Liver (tissue), 10 donors: ENCODE measurements at places on chromosomes 3 and 15. TPM values are rescaled to one million over a fixed set of nuclear protein-coding genes. Genes with fewer than 3 reads are reported as not detected.

DNA sequence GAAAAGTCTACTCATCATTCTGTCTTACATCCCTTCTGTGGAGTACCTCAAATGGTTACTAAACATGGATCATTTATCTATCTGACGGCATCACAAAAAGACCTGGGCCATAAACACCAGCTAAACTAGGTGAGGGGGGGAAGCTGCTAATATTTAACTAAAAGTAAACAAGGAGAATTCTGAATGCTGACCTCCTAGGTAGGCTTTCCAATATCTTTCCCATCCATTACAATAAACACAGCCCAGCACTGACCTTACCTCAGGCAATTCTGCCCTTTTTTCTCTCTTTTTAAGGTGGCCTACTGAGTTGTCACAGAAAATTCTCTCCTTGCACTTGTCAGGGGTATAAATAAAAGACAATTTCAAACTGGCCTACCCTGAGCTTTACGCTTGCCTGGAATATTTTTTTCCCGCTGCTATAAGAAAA is 33.1 kb downstream of the USF3 start:
- DNase-seq, result no peak

The MME gene
- total RNA-seq, result 4.9 TPM

DNA sequence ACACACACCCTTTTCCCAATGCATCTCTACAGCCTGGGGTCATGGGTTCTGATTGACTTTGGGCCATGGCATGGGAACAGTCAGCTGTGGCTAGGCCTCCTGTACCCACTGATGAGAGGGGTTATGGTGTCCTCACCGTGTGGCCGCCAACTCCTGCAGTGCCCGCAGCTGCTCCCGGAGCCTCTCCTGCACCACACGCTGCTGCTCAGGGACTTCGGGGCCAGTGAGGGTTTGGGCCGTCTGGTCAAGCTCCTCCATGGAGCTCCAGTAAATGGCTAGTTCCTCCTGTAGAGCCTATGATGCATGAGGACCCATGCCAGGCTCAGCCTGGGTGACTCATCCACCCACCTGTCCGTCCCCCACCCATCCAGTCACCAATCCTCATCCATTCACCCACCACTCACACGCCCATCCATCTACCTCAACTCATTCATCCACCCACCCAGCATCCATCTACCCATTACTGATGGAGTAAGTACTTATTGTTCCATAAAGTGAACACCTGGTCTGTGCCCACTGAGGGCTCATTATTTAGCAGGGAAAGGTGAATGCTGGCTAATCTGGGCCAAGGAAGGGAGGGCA is 21.6 kb downstream of the SPTBN5 start:
- DNase-seq, result no peak

The SPESP1 gene
- total RNA-seq, result 2.0 TPM

The RTP3 gene
- total RNA-seq, result 1.0 TPM

- no peak for DNase-seq
These were observed 66.3 kb downstream of the CRYGS start for GRCh38 chr3:186477876-186478275.

DNA sequence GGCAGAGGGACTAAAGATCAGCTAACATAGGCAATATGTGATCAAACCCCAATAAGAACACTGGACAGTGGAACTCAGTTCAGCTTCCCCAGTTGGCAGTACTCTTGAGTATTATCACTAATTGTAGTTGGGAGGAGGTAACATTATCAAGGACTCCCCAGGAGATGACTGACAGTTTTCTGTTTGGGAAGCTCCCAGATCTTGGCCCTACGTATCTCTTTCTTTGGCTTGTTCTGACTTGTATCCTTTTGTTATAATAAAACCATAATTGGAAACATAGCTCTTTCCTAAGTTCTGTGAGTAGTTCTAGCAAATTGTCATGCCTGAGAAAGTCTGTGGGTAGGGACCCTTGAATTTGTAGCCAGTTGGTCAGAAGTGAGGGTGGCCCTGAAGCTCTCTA is 316.4 kb downstream of the ZNF621 start:
- DNase-seq, result no peak

- no peak for DNase-seq
These were observed 11.6 kb downstream of the PHLDB2 start for GRCh38 chr3:111870620-111871019.

The KCTD6 gene
- 10.7 TPM for total RNA-seq

The ACVR2B gene
- 7.4 TPM for total RNA-seq

DNA sequence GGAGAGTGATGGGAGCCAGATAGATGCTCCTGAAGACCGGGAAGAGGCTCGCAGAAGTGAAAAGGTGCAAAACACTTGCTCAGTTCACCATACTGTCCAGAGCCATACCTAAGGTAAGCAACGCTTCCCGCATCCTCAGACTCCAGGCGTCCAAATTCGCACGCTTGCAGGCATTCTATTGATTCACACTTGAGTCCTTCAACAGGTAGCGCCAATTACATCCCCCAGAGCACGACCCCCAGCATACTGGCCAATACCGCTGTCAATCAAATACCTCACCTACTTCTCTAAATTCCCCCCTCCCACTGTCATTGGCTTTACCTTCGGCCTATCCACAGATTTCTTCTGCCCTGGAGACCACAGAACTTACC is 361 bp upstream of the STXBP5L start:
- no peak for DNase-seq

DNA sequence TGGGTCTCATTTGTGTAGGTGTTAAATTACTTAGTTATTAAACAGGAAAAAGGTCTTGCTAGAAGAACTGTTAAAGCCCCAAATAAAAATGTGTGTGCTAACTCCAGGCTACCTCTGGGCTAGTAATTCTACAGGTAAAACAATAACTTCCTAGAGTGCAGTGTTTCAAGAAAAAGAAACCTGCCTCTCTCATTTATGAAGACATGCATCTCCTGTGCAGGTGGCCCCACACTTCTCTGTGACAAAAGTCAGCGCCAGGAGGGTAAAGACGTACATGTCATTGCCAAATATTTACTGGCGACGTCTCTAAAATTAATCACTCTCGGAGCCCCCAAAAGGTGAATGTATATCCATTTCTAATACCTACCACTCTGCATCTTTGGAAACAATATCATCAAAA is 131.7 kb downstream of the FOXP1 start:
- DNase-seq, result no peak

GRCh38 chr3:77195766-77196545 is 156.1 kb downstream of the ROBO2 start:
- no peak for DNase-seq

The GRAMD1C gene
- total RNA-seq, result 2.3 TPM

- DNase-seq, result no peak
These were observed 22.9 kb upstream of the PRICKLE2 start for GRCh38 chr3:64247991-64248646.

The TIGIT gene
- total RNA-seq, result 0.51 TPM

The WNT5A gene
- total RNA-seq, result 0.79 TPM
